ENCODE measurements at places on chromosomes 13 and 19.

DNA sequence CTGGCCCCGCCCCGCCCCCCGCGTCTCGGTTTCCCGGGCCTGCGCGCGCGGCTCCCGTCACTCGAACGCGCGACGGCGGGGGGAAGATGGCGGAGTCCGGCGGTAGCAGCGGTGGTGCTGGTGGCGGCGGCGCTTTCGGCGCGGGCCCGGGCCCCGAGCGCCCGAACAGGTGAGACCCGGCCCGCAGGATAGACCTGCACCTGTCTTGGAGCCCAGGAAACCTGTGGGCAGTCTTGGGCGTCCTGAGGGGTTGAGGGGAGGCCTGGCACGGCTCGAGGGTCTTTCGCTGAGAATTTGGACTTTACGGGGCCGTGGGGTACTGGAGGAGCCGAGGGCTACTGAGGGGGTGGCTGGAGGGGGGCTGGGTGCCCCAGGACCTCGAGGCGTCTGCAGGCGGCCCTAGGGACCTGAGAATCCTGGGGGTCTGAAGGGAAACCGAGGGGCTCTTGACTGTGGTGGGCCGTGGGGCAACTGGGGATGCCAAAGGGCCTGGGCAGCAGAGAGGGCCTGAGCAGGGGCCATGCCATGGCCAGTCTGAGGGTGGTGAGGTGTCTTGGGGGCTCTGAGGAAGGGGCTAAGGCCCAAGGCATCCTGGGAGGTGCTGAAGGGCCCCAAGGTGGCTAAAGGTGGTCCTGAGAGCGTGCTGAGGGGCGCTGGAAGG lies at the start of gene KLHL26:
TSS of gene KLHL26 (plus strand) at position 60 of the 661 bp plus-strand sequence. CDS start at position 87, 27 bp downstream.
- H3K36me3 ChIP-seq, result peaks cover 5% of the 10 kb centered on the region
- peaks cover 33% of the 10 kb centered on the region for H3K4me1 ChIP-seq
- peak; percentile 40 for DNase-seq
- peak within 1 kb of the TSS; percentile 86 for H3K4me3 ChIP-seq
- no peaks in the 10 kb centered on the region for H3K27me3 ChIP-seq
- peak within 1 kb of the TSS; percentile 95 for H3K27ac ChIP-seq

DNA sequence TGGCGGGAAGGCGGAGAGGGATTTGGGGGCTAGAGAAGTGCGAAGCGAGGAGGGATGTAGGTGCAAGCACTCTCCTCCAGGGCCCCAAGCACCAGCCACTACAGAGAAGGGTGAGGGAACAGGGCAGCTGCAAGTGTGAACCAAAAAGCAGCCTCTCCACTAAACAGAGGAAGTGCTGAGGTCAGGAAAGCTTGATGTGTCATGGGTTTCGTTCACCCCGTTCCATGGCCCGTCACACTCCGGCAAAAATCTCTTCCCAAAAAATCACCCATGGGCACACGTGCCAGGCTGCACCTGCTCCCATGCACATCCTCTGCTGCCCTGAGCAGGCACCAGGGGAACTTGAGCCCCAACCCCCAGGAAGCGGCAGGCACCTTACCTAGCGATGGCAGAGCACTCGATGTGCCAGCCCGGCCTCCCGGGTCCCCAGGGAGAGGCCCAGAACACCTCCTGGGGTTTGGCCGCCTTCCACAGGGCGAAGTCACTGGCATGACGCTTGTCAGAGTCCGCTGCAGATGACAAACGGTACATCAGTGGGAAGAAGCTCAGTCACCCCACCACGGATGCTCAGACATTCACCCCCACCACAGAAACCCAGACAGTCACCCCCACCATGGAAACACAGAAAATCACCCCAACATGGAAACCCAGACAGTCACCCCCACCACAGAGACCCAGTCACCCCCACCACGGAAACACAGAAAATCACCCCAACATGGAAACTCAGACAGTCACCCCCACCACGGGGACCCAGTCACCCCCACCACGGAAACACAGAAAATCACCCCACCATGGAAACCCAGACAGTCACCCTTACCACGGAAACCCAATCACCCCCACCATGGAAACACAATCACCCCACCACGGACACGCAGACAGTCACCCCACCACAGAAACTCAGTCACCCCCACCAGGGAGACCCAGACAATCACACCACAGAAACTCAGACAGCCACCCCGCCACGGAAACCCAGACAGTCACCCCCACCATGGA lies 29.0 kb downstream of the CARS2 start:
- H3K27ac ChIP-seq, result peak overlapping the region; percentile 74
- DNase-seq, result peak; percentile 38
- H3K36me3 ChIP-seq, result peaks cover 91% of the 10 kb centered on the region

GRCh38 chr19:53867225-53868090 lies at the start of gene MYADM:
Gene MYADM (plus strand): TSS chr19:53867883. CDS start chr19:53873530, 5,647 bp downstream.
- H3K4me1 ChIP-seq, result peaks cover 40% of the 10 kb centered on the region
- peaks cover 18% of the 10 kb centered on the region for H3K36me3 ChIP-seq
- H3K27ac ChIP-seq, result peak within 1 kb of the TSS; percentile 93
- no peaks in the 10 kb centered on the region for H3K27me3 ChIP-seq

GRCh38 chr13:37534181-37534580 lies 64.4 kb downstream of the POSTN start:
- H3K27me3 ChIP-seq, result no peaks in the 10 kb centered on the region
- H3K4me3 ChIP-seq, result no peak overlapping the region
- H3K27ac ChIP-seq, result no peak overlapping the region
- DNase-seq, result no peak
- no peaks in the 10 kb centered on the region for H3K36me3 ChIP-seq
- no peaks in the 10 kb centered on the region for H3K4me1 ChIP-seq

- no peak overlapping the region for H3K27ac ChIP-seq
- no peak overlapping the region for H3K4me3 ChIP-seq
- H3K36me3 ChIP-seq, result peaks cover 2% of the 10 kb centered on the region
- no peaks in the 10 kb centered on the region for H3K4me1 ChIP-seq
These were observed 184.2 kb downstream of the PTPRS start for GRCh38 chr19:5156231-5156986.

GRCh38 chr19:58521651-58522050 lies 2.0 kb upstream of the ZBTB45 start:
- DNase-seq, result no peak
- H3K27ac ChIP-seq, result no peak overlapping the region
- H3K4me1 ChIP-seq, result peaks cover 30% of the 10 kb centered on the region
- peaks cover 31% of the 10 kb centered on the region for H3K36me3 ChIP-seq
- no peaks in the 10 kb centered on the region for H3K27me3 ChIP-seq

DNA sequence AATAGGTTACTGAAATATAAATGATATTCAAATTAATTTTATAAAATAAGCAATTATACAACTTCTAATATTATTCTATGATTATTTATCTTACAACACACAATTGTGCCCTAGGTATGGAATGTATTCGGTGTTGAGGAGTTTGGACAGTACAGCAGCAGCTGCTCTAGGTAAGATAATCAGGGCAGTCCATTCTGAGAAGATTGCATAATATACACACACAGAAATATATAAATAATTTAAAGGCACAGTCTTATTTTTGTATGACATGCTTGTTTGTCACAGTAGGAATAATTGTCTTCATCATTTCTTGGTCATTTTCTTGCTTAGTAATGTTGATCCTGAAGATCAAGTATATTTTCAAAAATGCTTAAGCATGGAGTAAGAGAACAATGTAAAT lies 849.4 kb upstream of the MIR17HG start:
- H3K27ac ChIP-seq, result no peak overlapping the region
- no peaks in the 10 kb centered on the region for H3K4me1 ChIP-seq
- H3K36me3 ChIP-seq, result no peaks in the 10 kb centered on the region
- H3K4me3 ChIP-seq, result no peak overlapping the region
- H3K27me3 ChIP-seq, result no peaks in the 10 kb centered on the region

GRCh38 chr19:33902802-33903488 lies 106.3 kb downstream of the KCTD15 start:
- no peak for DNase-seq
- H3K36me3 ChIP-seq, result no peaks in the 10 kb centered on the region
- H3K27me3 ChIP-seq, result peaks cover 54% of the 10 kb centered on the region
- H3K27ac ChIP-seq, result no peak overlapping the region

GRCh38 chr19:45478454-45479238 lies 10.8 kb downstream of the FOSB start:
- peaks cover 2% of the 10 kb centered on the region for H3K27me3 ChIP-seq
- peak overlapping the region; percentile 99 for H3K27ac ChIP-seq
- H3K4me3 ChIP-seq, result peak overlapping the region; percentile 72
- peaks cover 3% of the 10 kb centered on the region for H3K36me3 ChIP-seq

DNA sequence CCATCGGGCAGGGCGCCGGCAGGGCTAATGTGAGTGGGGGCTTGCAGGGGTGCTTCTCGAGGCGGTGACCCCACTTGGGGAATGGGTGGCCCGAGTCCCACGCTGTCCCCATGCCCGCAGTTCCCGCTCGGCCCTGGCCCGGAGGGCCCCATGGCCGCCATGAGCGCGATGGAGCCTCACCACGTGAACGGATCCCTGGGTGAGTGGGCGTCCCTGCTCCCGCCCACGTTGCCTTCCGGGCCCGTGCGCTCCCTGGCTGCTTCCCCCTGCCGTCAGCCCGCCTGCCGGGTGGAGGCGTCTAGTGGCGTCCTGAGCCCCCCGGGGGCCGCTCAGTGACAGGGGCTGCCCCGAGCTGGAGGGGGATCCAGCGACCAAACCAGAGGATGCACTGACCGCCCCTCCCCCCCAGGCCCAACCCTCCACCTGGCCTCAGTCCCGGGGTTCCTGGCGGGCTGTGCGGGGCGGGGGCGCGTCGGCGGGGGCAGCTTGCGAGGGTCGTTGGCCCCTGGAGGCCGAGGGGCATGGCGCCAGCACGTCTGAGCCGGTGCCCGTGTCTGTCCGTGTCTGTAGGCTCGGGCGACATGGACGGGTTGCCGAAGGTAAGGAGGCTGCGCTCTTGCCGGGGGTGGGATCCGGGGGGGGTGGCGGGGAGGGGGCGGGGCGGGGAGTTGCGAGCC lies 4.8 kb downstream of the ISYNA1 start:
- no peaks in the 10 kb centered on the region for H3K27me3 ChIP-seq
- H3K4me3 ChIP-seq, result peak overlapping the region; percentile 49
- H3K36me3 ChIP-seq, result peaks cover 34% of the 10 kb centered on the region
- peak; percentile 61 for DNase-seq
- peaks cover 39% of the 10 kb centered on the region for H3K4me1 ChIP-seq

- H3K4me3 ChIP-seq, result no peak overlapping the region
- no peak overlapping the region for H3K27ac ChIP-seq
- no peaks in the 10 kb centered on the region for H3K4me1 ChIP-seq
- H3K36me3 ChIP-seq, result no peaks in the 10 kb centered on the region
These were observed 150.4 kb upstream of the RXFP2 start for GRCh38 chr13:31588893-31589292.

GRCh38 chr13:112968380-112968909 lies 569 bp upstream of the MCF2L start:
- H3K4me1 ChIP-seq, result peaks cover 21% of the 10 kb centered on the region
- peaks cover 6% of the 10 kb centered on the region for H3K36me3 ChIP-seq
- no peaks in the 10 kb centered on the region for H3K27me3 ChIP-seq
- peak overlapping the region; percentile 52 for H3K27ac ChIP-seq

- no peak for DNase-seq
- H3K4me3 ChIP-seq, result no peak overlapping the region
- H3K4me1 ChIP-seq, result no peaks in the 10 kb centered on the region
These were observed 37.4 kb downstream of the SCGB2B2 start for GRCh38 chr19:34639491-34640085.

- no peaks in the 10 kb centered on the region for H3K27me3 ChIP-seq
- no peaks in the 10 kb centered on the region for H3K36me3 ChIP-seq
- DNase-seq, result no peak
These were observed 22.8 kb upstream of the ITM2B start for GRCh38 chr13:48210178-48210577.

DNA sequence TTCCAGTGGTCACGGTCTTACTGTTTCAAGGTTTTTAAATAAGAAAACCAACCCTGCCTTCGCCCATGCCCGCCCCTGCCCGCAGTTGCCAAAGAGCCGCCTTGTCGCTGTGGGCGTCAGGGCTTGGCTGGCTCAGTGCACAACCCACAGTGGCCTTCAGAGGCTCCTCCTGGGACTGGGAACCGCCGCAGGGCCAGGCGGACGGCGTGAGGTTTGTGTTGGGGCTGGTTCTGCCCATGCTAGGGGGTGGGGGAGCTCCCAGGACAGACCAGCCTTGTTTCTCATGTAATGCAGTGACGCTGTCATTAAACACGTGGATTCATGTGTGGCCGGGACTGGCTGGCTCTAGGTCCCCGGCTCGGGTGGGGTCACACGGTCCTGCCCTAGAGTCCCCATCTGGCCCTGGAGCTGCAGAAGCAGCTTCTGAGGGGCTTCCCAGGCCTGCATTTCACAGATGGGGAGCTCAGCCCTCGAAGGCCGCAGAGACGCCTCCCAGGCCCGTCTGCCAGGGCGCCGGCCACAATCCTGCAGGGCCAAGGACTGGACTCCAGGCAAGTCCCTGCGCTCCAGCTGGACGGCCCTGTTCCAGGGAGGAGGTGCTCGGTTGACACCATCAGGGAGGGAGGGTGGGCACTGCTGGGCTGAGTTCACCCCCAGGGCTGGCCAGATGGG lies 2.4 kb upstream of the TEKTIP1 start:
- H3K36me3 ChIP-seq, result peaks cover 64% of the 10 kb centered on the region
- peak overlapping the region; percentile 81 for H3K27ac ChIP-seq
- no peak overlapping the region for H3K4me3 ChIP-seq
- no peaks in the 10 kb centered on the region for H3K27me3 ChIP-seq
- no peak for DNase-seq

GRCh38 chr13:22121146-22121739 lies 450.4 kb downstream of the FGF9 start:
- H3K27ac ChIP-seq, result no peak overlapping the region
- H3K27me3 ChIP-seq, result no peaks in the 10 kb centered on the region
- peaks cover 52% of the 10 kb centered on the region for H3K4me1 ChIP-seq
- H3K4me3 ChIP-seq, result no peak overlapping the region
- no peak for DNase-seq

- peaks cover 95% of the 10 kb centered on the region for H3K36me3 ChIP-seq
- no peak overlapping the region for H3K4me3 ChIP-seq
- no peaks in the 10 kb centered on the region for H3K27me3 ChIP-seq
- H3K27ac ChIP-seq, result peak overlapping the region; percentile 96
These were observed 13.8 kb downstream of the DEDD2 start for GRCh38 chr19:42203700-42204099.

DNA sequence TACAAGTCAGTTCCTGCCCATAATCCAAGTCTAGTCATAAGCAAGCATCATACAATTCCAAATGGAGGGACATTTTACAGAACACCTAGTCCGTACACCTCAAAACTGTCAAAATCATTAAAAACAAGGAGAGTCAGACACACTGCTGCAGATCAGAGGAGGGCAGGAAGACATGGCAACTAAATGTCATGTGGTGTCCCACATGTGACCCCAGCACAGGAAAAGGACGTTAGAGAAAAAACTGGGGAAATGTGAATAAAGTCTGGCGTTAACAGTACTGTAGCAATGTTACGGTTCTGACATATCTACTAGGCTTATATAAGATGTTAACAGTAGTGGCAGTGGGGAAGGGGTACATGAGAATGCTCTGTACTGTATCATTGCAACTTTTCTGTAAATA lies 2.3 kb downstream of the ZSCAN5A start:
- H3K4me3 ChIP-seq, result no peak overlapping the region
- H3K36me3 ChIP-seq, result peaks cover 57% of the 10 kb centered on the region
- no peaks in the 10 kb centered on the region for H3K27me3 ChIP-seq
- no peak overlapping the region for H3K27ac ChIP-seq

DNA sequence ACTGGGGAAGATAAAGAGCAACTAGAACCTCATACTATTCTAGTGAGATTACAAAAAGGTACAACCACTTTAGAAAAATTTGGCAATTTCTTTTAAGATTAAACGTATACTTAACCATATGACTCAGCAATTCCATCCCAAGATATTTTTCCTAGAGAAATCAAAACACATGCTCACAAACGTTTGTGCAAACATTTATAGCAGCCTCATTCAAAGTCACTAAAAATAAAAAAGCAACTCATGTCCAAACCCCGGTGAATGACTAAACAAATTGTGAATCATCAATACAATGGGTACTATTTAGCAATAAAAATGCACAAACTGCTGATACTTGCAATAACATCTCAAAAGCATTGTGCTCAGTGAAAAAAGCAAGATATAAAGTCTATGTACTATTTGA lies 121.5 kb downstream of the FRY start:
- H3K27ac ChIP-seq, result no peak overlapping the region
- H3K4me3 ChIP-seq, result no peak overlapping the region
- no peaks in the 10 kb centered on the region for H3K27me3 ChIP-seq
- H3K36me3 ChIP-seq, result peaks cover 1% of the 10 kb centered on the region
